ENCODE measurements at places on chromosomes 4 and X.

DNA sequence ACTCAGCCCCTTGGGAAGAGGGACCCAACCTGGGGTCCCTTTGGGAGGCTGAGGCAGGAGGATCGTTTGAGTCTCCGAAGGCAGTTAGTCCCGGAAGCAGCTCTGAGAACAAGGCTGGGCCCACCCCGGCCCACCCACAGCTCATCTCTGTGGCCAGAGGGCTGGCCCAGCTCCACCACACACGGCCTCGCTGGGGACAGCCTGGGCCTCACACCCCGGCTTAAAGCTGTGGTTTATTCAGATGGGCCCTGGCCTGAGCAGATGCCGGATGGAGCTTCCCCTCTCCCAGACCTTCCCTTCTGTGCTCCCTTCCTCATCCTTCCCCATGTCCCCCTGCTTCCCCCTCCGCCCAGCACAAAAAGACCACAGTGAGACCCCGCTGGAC, 54.4 kb downstream of the FAM53A start:
- no peak for DNase-seq

GRCh38 chrX:136794080-136794479, 13.3 kb upstream of the ARHGEF6 start:
- no peak for DNase-seq

DNA sequence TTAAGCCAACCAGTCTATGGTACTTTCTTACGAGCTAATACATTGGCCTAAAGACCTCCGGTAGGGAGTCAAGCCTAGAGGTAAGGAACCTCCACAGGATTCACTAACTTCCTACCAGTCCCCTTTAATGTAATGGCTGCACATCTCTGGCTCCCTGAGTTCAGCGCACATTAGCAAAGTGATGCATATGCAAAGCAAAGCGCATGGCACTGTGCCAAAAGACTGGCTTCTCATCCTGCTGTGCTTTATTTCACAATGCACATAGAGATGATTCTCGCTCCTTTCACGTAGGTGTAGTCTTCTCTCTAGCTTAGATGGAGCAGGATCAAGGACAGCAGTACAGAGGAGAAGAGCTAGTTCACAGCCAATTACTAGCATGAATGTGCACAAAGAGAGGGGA, 14.6 kb upstream of the CLTRN start:
- DNase-seq: no peak

DNA sequence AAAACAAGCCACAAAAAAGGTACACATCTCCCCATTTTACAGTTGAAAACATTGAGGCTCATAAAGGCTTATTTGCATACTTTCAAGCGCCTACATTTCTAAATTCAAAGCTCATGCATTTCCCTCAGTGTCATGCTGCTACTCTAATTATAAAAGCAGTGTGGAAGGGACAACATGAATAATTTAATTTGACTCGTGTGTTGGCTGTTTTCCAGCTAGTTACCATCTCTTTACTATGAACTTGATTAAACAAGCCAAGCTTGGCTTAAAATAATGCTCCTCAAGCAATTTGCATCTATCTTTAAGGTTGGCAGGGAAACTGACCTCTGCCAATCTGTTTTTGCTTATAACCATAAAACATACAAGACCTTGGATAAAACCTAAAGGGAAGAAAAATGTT, 252.5 kb upstream of the NEIL3 start:
- no peak for DNase-seq

DNA sequence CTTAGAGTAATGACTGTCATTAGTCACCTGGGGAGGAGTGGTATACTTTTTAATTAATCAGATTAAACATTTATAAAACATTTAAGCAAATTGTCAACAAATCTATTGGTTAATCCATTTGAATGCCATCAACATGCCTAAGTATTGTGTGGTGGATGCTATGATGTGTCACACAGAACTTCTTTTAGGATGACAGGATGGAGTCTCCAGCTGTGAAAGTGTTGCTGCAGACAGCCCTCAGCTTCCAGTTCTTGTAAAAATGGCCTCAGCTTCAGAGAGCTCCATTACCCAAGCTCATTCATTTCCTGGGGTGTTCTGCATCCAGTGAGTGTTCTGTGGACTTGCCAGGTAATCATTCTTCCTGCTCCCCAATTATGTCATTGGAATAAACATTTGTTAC, 74.3 kb upstream of the CLNK start:
- no peak for DNase-seq

DNA sequence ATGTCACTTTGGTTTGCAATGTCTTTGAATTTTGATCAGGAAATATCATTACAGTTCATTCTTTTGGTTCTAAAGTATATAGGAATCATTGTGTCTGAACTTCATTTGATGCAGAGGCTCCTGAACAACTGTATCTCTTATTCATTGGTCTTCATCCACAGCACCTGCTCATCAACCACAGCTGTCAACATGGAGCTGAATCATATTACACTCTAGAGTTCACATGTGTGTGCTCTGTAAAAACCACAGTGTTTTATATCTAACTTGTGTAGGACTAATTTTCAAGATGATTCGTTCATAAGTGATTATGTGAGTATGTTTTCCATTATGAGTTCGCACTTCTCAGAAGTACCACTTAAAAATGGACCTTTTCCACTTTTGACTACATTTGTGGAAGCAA, 643.3 kb upstream of the FAM241A start:
- DNase-seq: no peak

DNA sequence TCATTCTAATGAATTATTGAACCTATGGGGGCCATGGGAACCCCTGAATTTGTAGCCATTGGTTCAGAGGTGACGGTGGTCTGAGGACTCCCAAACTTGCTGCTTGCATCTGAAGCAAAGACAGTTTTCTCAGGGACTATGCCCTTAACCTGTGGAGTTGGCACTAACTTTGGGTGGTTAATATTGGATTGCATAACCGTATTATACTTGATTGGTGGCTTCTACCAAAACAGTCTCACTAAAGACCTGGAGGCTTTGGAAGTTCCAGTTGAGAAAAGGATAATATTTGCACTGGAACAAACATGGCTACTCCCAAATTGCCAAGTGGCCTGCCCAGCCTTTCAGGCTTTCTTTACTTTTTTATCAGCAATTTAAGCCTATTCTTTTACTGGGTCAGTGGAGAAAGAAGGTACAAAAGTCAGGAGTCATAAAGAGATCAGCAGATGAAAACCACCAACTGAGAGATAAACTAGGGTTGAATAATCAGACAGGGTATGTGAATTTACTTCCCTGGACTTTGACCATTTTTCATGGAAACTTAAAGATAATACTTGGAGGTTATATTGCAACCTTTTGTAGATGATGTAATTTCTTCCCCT, 7.9 kb upstream of the KLHL8 start:
- DNase-seq: no peak

DNA sequence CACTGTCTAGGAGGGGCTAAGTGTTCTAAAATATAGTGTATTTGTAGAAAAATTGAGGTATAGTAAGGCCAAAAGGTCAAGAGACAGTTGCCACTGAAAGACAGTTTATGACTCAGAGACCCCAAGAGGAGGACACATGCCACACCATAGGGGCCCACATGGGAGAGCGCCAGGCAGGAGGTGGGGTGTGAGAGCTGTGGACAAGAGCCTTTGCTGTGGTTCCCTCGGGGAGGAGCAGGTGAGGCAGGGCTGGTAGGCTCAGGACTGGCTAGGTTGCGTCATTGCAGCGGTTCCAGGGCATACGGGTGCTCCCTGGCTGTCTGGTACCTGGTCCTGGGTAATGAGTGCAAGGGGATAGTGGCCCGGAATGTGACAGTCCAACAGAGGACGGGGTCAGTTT, 37.6 kb downstream of the CCNQ start:
- no peak for DNase-seq

- DNase-seq: no peak
These were observed 106.5 kb upstream of the STOX2 start for GRCh38 chr4:183798301-183799253.

DNA sequence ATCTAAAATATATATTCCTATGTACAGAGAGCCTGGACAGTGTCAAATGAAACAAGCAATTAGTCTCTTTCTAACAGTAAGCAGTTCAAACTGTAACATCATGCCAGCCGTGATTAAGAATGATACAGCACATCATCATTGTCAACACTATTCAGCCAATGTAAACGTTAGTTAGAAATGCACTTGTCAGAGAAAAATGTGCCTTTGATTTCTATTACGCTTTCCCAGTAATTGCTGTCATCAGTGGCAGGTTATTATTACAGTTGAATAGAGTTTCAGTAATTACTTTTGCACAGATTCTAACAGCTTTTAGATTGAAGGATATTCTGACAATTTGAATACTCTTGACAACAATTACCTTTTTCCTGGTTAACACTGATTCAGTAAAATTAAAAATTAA, 1007.1 kb downstream of the SH3BGRL start:
- DNase-seq: no peak

DNA sequence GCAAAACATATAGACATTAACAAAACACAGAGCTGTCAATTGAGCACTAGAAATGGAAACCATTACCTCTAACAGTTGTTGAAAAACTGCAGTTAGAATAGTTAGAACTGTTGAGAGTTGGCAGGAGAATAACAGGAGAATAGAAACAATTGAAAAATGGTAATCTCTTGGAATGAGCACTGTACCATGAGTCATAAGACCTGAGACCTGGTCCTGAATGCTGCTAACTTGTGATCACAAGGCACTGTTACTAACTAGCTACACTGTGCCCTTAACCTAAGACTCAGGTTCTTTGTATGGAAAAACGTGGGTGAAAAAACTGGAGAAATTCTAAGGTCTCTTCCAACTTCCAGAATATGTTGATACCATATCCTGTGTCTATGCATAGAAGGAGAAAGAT, 29.3 kb downstream of the FAM114A1 start:
- no peak for DNase-seq

DNA sequence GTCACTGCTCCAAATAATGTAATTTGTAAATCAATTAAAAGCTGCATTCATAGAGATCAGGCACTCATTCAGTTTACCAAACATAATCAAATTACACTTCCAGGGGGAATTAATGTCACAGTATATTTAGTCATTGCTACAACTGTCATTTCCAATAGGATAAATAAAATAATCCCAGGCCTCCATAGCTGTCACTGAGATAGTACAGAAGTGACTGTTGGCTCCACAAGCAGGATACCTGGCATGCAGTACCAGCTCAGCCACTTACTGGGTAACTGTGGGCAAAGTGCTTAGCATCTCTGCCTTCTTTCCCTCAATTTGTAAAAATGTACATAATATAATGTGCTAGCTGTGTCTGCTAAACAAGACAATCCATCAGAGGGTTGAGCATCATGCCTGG, 128.1 kb downstream of the CAMK2D start:
- DNase-seq: no peak

- no peak for DNase-seq
These were observed 1300.9 kb upstream of the DIAPH2 start for GRCh38 chrX:95383778-95384177.

DNA sequence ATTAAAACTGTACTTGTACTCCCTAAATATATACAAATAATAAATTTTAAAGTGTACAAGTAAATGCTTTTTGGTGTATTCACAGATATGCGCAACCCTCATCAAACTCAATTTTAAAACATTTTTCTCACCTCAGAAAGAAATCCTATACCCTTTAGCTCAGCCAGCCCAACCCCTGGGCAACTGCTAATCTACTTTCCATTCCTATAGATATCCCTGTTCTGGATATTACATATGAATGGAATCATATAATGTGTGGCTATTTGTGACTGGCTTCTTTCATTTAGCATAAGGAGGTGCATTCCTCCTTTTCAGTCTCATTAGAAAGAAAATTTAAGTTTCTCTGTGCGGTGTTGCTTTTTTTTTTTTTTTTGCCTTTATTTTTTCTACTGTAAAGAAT, 39.4 kb downstream of the INTU start:
- DNase-seq: no peak

- no peak for DNase-seq
These were observed 62.2 kb upstream of the GRPEL1 start for GRCh38 chr4:7129871-7130620.

DNA sequence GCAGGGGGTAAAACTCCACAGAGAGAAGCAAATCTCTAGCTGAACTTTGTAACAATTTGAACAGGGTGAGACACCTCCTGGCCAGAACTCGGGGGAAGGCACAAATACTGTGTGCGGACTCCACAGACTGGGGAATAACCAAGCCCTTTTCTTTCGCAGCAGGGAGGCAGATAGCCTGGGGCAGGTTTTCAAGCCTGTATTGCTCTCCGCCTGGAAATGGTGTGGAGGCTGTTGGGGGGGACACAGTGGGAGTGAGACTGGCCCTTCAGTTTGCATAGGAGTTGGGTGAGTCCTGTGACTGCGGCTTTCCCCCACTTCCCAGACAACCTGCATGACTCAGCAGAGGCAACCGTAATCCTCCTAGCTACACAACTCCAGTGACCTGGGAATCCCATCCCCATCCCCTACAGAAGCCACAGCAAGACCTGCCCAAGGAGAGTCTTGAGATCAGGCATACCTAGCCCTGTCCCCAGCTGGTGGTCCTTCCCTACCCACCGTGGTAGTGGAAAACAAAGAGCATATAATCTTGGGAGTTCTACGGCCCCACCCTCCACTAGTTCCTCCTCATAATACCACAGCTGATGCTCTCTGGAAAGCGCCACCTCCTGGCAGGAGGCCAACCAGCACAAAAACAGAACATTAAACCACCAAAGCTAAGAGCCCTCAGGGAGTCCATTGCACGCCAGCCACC, 12.9 kb upstream of the SMPX start:
- no peak for DNase-seq

DNA sequence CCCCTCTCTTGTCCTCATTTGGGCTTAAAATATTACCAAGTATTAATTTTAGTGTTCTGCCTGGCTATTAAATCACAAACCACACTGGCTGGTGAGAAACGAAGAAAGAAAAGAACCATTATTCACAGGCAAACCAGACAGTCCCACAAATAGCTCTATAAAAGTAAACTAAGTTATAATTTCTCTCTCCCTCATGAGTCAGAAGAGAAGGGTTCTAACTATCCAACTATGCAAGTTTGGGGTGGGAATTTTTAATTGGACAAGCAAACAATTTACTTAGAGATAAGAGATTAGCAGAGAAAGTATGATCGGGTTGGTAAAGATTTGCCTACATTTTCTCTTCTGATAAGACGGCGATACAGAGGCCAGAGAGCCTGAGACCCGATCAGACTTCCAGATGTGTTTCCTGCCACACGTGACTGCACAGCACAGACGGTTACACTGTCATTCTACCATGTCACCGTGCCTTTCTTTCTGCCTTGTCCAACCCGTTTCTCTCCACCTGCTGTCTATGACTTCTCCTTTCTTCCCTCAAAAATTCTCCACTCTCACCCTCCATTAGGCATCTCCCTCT, 52.3 kb downstream of the MEPE start:
- DNase-seq: no peak

GRCh38 chr4:36000941-36001557, 243.3 kb downstream of the ARAP2 start:
- no peak for DNase-seq

- DNase-seq: no peak
These were observed 25.1 kb downstream of the OCRL start for GRCh38 chrX:129565046-129565650.

DNA sequence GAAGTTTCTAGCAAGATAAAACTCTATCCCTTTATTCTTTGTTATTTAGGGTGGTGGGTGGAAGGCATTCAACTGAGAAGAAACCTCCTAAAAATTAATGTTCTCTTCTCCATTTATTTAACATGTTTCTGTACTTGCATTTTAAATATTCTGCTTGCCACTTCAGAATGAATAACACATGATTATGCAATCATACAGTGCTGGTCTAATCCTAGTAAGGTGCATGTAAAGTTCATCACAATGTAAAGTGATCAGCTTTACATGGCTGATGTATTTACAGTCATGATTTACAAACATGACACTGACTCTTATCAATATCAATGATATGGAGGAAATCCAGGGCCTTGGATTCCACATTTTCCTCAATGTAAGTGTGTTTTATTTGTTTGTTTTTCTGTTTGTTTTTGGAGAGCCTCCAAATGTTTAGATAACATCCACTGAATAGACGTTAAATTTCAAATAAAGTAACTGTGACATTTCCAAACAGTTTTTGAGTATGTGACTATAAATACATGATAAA, 342.1 kb upstream of the CTSO start:
- no peak for DNase-seq
